WTC11 (cell line): ENCODE measurements at places on chromosomes 7 and 10. TPM values are rescaled to one million over a fixed set of nuclear protein-coding genes. Genes with fewer than 3 reads are reported as not detected.
A peak's percentile ranks its signal among the peaks of the same experiment; 100 is the strongest.

CYP17A1 gene
- total RNA-seq: 2.1 to 4.2 TPM (median 3.0 TPM) in 3 replicates

GRCh38 chr7:25288556-25289307, 60.4 kb upstream of the NPVF start:
- DNase-seq: no peak

- peak; percentile 72 for DNase-seq
These were observed 70.9 kb downstream of the SYPL1 start for GRCh38 chr7:106041140-106041717.

DNA sequence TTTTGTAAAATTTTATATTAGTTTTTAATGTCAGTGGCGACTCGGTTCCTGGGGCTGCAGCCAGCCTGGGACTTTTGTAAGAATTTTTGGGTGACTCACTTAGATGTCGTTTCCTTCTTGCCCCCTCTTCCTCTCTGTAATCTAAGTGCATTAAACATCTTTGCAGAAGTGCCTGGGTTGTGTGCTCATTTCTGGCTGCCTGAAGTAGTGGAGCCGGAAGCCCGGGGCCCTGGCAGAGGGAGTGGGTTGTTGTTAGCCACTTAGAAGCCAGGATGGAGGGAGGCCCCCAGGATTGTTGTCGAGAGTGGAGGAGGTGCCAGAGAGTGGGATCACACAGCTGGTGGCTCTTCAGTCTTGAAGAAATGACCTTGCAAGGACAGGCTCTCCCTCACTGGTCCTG, 11.0 kb upstream of the TRIM8 start:
- no peak for DNase-seq

DNA sequence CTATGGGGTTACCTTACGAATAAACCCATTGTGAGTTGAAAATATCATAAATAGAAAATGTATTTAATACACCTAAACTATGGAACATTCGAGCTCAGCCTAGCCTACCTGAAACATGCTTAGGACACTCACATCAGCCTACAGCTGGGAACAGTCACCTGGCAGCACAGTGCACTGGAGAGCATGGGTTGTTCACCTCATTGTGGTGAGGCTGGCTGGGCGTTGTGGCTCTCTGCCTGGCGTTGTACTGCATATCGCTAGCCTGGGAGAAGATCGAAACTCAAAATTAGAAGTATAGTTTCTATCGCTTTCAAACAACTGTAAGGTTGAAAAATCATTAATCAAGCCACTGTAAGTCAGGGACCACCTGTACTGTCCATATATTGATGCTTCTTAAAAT, 17.3 kb upstream of the HBP1 start:
- no peak for DNase-seq

GPER1 gene
- 0.28 to 0.87 TPM (median 0.41 TPM) in 3 replicates for total RNA-seq

POLR2J2 gene
- 4.3 to 5.9 TPM (median 5.5 TPM) in 3 replicates for total RNA-seq

GTF2IRD1 gene
- total RNA-seq: 41.6 to 43.5 TPM (median 42.9 TPM) in 3 replicates

GRCh38 chr10:101310529-101311184, 43.3 kb upstream of the BTRC start:
- DNase-seq: peak; percentile 35

PITX3 gene
- 0.32 to 0.81 TPM (median 0.48 TPM) in 3 replicates for total RNA-seq

DNA sequence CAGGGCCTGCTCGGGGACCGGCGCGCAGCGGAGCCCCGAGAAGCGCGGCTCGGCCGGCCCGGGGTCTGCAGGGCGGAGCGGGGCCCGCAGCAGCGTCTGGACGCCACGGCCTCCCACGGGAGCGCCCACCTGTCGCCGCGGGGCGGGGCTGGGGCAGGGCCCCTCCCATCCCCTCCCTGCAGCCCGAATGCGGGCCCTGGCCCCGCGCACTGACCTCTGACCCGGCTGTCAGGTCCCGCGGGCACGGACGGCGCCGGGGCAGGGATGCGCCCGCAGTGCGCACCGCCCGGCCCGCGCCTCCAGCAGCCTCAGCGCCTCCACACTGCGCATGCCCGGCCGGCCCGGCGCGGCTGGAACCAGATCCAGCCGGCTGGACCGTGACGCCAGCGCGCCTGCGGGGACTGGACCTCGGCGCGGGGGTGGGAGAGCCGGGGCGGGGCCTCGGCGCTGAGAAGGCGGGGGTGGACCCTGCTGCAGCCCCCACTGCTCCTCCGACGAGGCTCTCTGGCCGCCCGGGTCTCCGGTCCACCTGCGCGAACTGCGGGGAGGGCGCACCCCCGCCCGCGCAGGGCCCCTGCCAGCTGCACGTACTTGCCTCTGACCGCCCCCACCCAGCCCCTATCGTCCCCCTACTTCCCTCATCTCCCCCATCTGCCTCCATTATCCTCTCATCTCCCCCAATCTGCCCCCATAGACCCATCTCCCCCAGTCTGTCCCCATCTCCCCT, 16.1 kb upstream of the GPR146 start:
- DNase-seq: peak; percentile 86

SLC29A4 gene
- total RNA-seq: 11.8 to 14.4 TPM (median 11.9 TPM) in 3 replicates

NUDCD3 gene
- total RNA-seq: 71.8 to 83.9 TPM (median 82.7 TPM) in 3 replicates

DNA sequence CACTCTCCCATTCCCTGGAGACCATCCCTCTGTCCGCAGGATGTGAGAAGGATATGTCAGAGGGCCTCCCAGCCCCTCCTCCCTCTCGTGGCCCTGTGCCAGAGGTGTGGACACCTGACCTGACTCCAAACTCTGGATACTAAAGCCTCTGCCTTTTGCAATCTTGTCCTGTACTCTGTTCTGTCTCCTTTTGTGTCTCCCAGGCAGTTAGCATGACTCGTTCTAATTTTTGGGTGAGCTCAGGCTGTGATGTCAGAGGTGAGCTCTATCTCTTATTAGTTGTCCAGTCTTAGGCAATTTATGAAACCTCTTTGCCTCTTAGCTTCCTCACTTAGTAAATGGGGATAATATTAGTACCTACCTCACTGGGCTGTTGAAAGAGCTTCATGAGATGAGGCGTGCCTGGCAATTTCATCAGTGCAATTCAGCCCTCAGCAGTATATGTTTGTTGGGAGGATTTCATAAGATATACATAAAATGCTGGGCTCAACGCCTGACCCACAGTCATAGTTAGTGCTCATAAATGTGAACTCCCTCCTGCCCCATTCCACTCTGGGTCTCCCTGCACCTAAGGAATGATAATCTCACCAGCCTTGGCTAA, 10.9 kb downstream of the MARVELD1 start:
- no peak for DNase-seq
